ENCODE measurements at places on chromosomes 5 and 9. TPM values are rescaled to one million over a fixed set of nuclear protein-coding genes. Genes with fewer than 3 reads are reported as not detected.

Gene FBP2
- not detected for total RNA-seq

GRCh38 chr5:153340139-153340538 is 150.3 kb upstream of the GRIA1 start:
- no peaks in the 10 kb centered on the region for H3K27me3 ChIP-seq
- no peak for DNase-seq
- H3K4me1 ChIP-seq, result no peaks in the 10 kb centered on the region
- no peak overlapping the region for H3K4me3 ChIP-seq
- H3K27ac ChIP-seq, result no peak overlapping the region

DNA sequence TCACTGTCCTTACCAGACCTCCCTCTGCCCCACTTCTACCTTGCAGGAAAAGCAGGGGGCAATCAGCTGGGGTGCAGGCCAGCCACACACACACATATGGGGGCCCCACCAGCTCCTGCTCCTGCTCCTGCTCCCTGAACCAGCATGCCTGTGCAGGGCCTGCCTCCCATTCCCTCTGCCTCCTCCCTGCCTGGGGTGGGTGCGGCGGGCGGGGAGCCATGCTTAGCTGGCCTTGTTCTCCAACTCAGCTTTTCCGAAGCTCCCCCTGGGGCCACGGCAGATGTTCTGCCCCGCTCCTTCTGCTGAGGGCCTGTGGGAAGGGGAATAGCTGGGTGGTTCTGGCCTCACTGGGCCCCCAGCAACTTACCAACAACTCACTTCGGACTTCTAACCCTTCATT is 89.8 kb downstream of the ZNF354C start:
- H3K27me3 ChIP-seq, result no peaks in the 10 kb centered on the region
- no peaks in the 10 kb centered on the region for H3K4me1 ChIP-seq

Gene SPINK4
- total RNA-seq, result not detected

Gene HEMGN
- not detected for total RNA-seq

Data from Calu3 (cell line).